ENCODE measurements at places on chromosomes 1 and 21.

DNA sequence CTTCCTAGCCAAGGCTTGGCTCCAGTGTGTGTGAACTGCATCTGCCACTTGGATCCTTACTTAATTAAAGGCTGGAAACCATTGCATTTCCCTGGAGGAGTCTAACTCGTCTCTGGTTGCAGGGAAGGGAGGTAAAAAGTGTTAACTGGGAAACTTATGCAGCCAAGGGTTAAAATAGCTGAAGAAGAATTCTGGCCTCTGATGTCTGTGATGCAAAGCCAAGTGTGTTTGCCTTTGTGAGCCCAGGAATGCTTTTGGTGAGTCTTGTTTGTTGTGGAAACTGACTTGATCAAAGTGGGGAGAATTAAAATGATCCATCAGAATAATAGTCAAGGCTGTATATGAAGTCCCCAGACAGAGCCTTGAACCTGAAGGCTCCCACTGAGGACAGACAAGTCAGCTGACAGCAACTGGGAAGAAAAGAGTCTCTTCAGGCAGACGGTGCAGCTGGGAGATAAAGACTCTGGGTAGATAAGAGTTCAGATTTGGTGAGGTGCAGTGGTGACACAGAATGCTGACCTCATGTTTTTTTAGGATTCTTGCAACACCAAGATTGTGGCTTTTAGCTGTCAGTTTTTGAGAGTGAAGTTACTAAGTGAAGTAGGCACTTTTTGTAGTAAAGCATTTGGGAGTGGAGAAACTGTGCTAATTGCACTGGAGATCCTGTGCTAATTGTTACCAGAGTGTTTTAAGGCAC, 59.5 kb upstream of the WLS start:
- DNase-seq: no peak

- DNase-seq: no peak
Observed at GRCh38 chr1:116770625-116771024, 16.4 kb downstream of the CD2 start.

DNA sequence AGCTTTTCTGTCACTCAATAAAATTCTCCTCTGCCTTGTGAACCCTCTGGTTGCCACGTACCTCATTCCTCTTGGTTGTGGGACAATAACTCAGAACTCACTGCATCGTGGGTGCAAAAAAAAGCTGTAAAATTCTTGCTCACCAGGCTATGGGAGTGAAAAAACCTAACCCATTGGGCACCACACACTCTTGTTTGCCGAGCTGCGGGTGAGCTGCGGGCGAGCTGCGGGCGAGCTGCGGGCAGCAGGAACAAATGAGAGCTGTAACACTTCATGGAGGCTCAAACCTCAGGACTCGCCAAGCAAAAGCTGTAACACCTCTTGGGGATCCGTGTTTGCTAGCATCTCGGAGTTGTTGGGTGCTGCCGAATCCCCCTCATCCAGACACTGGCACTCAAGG, 641.3 kb upstream of the CHRM3 start:
- DNase-seq: no peak

DNA sequence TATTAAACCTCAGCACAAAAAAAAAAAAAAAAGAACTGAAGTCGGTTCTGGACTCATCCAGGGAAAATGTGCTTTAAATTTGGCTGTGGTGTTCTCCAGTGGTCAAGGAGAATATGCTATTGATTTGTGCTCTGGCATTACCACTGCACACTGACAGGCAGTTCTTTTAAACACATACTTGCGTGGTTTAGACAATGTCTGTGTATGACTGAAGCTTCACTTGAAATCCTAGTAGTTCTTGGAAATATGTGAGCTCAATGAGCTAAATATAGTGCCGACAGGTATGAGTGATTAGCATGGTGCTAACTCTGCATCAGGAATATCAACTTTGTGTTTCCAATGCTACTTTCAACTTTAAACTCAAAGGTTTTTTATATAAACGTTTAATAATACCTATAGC, 415.6 kb downstream of the SMYD3 start:
- DNase-seq: no peak

- no peak for DNase-seq
Observed at GRCh38 chr1:228148196-228148861, 1.4 kb upstream of the GJC2 start.

- DNase-seq: no peak
Observed at GRCh38 chr1:35454616-35455015, 102.6 kb downstream of the KIAA0319L start.

GRCh38 chr1:19010995-19011844, 54.7 kb upstream of the IFFO2 start:
- DNase-seq: no peak

DNA sequence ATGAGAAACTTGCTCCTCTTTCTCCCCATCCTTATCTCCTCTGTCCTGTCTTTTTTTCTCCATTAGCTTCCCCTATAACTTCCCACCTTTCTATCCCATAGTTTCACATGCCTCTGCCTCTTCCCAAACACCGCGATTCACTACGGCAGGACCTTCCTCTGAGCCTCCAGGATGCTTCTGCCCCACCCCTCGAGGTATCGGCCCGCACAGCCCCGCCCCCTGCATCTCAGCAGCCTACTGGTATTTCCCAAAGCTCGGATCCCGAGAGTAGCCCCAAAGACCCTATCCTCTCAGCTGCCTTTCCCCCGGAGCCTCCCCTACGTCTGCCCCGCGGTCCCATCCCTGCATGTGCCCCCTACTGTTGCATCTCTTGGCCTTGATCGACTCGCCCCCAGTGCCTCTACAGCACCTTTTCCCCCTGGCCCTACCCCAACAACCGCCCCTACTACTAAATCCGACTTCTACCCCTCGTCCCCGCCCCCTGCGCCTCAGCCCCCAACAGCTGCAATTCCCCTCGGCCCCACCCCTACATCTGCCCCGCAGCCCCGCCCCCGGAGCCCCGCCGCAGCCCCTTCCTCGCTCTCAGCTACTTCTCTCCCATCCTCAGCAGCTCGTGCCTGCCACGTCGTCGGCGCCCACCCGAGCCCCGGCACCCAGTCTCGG, 512 bp downstream of the PIAS3 start:
- DNase-seq: no peak

- DNase-seq: no peak
Observed at GRCh38 chr1:218874313-218874712, 299.4 kb upstream of the LYPLAL1 start.

Measured in NCI-H1436 treated with DMSO at 0.1 percent for 48 hours (cell line).